ENCODE measurements at places on chromosomes 11 and 22. TPM values are rescaled to one million over a fixed set of nuclear protein-coding genes. Genes with fewer than 3 reads are reported as not detected.
A peak's percentile ranks its signal among the peaks of the same experiment; 100 is the strongest.

DNA sequence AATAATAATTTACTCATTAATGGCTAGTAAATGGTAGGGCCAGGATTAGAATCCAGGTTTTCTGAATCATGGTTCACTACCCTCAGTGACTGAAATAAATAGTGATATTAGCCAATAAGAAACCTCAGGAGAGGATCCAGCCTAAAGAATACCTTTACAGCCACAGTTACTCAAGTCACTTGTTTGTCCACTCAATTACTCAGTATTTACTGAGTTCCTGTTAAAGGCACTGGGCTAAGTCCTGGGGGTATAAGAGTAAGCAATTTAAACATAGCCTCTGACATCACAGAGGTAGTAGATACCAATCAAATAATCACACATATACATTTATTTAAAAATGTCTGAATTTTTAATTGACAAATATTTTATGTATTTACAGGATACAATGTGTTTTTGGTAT is 56.8 kb upstream of the GAB2 start:
- no peak for DNase-seq

DNA sequence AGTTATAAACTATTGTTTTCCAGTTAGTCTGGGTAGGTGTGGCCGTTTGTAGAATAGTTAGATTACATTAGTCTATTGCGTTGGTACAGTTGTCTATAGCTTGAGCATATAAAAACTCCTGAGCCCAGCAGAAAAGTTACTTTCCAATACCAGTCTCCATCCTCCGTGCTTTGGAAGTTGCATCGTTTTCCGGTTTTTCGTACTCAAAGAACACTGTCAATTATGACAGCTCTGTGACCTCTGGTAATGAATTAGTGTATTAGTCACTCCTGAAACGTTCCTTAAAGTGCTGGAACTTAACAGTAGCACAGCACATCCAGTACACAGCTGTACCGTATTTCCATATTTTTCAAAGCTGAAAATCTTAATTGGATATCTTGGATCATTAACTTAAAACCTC is 808 bp upstream of the MSANTD2 start:
- DNase-seq: peak; percentile 23

- peak; percentile 24 for DNase-seq
These were observed 444.8 kb downstream of the SOX6 start for GRCh38 chr11:15911377-15912044.

The OR4D11 gene
- not detected for total RNA-seq

- DNase-seq: no peak
These were observed 75.2 kb upstream of the GNAZ start for GRCh38 chr22:22995166-22995565.

The SIDT2 gene
- 20.8 TPM for total RNA-seq

The KDM4E gene
- not detected for total RNA-seq

DNA sequence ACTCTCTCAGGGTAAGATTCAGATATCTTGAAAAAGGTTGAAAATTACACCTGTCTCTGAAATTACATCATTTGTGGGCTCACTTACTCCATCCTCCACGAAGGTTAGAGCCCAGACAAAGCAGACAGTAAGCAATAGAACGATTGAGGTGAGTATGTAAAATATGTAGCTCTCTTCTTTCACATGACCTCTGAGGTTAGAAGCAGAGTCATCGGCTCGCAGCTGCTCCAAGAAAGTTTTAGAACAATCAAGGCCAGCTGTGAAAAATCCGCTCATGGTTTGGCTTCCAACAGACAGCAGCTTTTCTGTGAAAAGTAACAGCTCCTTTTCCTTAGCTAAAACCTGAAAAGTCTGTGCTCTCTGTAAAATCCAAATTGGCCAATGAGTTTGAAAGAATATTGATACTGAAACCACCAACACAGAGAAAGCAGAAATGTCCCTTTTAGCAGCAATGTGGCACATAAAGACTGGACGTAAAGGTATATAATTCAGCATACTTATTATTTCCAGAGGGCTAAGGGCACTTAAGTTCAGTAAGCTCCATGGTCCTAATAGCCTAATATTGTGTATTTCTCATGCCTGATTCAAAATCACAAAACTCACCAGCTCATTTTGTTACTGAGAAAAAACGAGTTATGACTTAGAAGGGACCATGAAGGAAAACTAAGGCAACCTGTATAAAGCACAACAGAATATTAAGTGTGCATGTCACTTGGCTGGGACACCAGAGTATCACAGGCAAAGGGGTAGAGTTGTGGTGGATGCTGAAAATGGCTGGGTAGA is 78.2 kb downstream of the FAM76B start:
- no peak for DNase-seq

DNA sequence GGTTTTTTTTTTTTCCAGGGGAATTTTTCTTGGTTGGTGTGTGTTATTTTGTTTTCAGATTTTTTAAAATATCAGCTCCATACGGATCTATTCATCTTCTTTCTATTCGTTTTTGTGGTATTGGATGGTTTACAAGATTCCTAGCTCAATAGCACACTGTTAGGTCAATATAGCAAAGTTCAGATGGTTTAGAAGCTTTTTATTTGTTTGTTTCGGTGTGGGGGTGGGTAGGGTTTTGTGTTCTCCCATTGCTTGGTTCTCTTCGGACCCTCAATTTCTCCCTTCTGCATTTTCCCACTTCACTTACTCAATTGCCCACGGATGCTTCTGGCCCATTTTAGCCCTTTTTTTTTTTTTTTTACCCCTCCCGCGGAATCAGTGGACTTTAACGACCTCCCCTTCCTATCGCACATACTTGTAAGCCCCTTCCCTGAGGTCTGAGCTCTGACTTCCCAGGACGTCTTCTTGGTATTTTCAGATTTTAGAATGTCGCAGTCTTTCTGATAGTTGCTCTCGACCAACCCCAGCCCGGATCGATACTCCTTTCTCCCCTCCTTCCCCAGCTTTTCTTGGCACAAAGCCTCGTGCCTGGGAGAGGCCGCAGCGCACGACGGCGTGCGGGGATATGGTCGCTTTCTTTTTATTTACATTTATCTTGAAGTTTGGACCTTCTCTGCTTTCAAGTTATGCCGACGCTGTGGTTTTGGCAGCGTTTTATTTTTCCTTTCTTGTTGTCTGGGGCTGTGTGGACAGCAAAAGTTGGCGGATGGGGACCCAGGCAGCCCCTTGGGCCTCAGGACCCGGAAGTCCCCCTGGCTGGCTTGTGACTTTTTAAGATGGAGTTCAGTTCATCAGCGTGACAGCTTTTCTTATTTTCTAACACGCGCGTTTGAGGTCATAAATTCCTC is 4.4 kb upstream of the SPDYC start:
- DNase-seq: no peak

GRCh38 chr22:28999919-29000556 is 61.6 kb downstream of the C22orf31 start:
- no peak for DNase-seq

- no peak for DNase-seq
These were observed 44.9 kb downstream of the C11orf58 start for GRCh38 chr11:16783321-16783801.

DNA sequence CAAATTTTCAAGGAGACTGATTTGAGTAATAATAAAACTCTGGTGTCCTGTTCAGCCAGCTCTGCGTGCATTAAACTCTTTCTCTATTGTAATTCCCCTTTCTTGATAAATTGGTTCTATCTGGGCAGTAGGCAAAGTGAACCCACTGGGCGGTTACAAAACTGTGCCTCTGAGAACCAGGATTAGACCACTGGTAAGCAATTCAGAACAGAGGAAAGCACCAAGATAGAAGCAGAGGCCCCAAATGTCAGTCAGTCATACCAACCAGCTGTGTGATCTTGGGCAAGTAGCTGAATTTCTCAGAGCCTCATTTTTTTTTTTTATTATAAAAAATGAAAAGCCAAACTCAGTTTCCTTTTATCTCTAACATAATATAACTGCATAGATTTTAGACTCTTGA is 54.9 kb downstream of the TRIM44 start:
- DNase-seq: no peak

The RAG1 gene
- 0.99 TPM for total RNA-seq

GRCh38 chr11:23236826-23237555 is 376.7 kb upstream of the CCDC179 start:
- DNase-seq: peak; percentile 29

The CTSD gene
- total RNA-seq: 118 TPM

Data from skin of body (tissue), 3 donors.